RKO (cell line): ENCODE measurements at places on chromosomes 16 and 17.

DNA sequence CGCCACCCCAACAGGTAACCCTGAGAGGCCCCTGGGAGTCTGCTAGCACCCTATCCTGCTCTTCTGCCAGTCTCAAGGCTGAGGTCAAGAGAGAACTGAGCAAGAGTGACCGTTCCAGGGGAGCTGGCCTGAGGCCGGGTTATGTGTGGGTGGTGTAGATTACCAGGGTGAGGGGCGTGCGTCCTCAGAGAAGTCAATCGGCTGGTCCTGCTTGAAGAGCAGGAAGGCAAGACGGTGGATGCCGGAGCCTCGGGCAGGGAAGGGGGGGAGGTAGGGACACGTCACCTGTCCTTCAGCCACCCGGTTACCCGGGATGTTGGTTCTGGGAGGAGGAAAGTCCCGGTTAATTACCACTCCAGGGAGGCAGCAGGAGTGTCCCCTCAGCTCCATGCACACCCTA, 2.6 kb upstream of the TRIM65 start:
- DNase-seq = no peak

- DNase-seq = no peak
Measured at GRCh38 chr17:74671031-74671771, 41.5 kb downstream of the CD300LF start.

DNA sequence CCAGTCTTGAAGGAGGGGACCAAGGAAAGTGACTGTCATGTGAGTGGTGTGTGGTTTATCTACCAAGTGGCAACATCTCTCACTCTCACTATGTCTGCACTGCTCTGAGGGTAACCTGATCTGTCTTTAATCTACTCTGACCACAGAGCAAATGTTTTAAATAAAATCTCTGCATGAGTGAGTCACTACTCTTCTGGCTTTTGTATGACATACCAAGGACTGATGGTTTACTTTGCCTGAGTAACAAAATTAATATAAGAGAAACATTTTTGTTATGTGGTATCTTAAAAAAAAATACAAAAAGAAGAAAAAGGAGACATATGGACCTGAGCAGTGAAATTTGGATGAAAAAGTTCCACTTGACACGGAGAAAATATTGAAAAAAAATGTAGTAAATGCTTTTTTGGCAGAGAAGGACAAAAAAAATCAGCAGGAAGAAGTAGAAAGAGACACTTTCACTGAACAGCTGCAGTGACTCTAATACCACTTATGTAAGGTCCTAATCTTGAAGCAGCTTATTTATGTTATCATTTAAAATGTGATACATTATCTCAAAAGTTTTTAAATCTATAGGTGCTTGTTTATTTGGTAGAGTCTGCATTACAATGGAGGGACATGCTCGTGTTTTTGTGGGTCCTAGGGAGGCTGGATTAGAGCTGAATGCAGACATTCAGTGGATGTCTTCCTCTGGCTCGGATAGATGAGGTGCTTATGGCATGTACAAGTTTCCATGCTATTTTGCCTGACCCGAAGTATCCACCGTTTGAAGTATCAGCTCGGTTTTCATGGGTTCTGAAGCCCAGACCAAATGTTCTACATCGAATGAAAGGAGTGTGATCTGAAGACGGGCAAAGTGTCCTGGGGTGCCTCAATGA, 240.7 kb downstream of the MAP2K6 start:
- DNase-seq = no peak

GRCh38 chr17:16446338-16446983, 31.1 kb downstream of the TRPV2 start:
- peak; percentile 34 for DNase-seq

DNA sequence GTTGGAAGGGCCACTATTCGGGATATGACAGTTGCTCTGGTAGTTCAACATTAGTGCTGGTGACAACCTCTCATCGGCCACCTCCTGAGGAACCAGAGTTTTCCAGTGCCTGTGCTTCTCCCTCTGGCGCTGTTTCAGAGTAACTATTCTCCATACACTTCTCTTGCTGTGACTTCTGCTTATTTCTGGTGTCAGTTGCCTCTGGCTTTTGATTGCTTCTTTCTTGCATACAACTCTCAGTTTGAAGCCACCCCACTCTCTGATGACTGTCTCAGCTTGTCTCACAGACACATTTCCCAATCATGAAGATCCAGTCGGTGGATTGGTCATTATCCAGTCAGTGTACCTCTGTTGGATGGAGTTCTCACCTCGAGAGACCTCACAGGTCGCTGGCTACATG, 3.4 kb upstream of the TM4SF5 start:
- no peak for DNase-seq

DNA sequence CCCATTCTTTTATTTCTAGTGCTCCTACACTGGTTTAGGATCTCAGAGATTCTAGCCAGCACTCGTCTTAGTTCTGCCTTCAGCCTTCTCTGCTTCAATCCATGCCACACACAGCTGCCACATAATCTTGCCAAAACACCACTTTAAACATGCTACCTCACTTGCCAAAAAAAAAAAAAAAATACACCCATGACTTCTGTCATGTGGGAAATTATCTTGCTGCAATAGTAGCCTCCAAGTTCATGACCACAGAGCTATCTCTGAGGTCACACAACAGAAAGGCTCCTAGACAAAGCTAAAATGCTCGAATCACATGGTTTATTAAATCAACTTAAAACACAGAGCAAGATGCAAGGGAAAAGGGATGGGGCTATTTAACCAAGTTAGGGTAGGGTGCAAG, 18.1 kb downstream of the FZD2 start:
- no peak for DNase-seq

GRCh38 chr17:10859051-10859450, 21.2 kb upstream of the PIRT start:
- DNase-seq = no peak

DNA sequence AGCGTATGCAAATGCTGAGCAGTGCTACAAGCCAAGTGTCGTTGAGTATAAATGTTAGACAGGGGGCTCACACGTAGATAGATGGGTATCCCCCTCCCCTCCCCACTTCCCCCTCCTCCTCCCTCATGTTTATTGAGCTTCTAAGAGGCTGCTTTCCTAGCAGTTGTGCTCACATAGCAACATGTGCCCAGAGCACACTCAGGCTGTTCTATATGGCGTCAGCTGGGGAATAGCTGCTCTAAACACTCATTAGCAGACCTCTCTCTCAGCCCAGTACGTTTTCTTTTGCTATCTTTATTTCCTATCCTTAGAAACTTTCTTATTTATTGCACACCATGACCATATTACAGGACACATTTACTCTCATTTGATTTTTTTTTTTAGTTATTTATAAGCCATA, 1.8 kb downstream of the KCNJ2 start:
- no peak for DNase-seq

DNA sequence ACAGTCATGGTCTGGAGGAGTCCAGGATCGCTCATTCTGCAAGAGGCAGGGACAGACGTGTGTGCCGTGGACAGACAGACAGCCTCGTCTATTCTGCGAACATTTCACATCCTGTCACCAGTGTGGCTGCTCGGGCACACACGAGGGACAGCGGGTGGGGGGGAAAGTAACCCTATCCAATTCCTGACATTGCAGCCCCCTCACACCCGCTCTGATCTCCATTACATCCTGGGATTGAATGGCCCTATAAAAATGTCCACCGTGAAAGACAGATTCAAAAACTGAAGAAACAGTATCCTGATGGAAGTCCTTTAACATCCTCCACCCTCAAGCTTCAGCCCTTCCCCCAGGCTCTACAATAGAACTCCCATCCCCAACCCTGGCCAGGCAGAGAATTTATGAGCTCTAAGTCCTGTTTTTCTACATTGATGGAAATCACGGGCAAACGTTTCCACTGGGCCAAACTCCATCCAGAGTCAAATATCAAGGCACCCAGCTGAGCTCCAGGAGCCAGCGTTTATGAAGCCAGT, 39.4 kb downstream of the HS3ST3A1 start:
- peak; percentile 82 for DNase-seq

DNA sequence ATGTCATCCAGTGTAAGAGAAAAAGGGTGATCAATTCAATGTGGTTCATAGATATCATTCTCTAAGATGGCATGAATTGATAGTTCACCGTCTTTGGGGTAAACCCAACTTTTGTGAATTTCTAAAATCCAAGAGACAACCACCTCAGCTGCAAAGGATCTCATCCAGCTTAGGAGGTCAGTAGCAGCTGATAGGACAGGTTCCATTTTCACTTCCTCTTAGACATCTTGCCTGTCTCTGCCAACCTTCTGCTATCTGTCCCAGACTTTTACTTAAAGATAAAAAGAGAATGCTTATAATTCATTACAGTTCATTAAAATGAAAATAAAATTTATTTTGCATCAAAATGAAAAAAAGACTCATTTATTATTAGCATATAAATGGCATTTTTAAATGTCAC, 468.2 kb downstream of the XYLT1 start:
- no peak for DNase-seq

GRCh38 chr17:21209511-21210175, 4.3 kb downstream of the TMEM11 start:
- DNase-seq = no peak

DNA sequence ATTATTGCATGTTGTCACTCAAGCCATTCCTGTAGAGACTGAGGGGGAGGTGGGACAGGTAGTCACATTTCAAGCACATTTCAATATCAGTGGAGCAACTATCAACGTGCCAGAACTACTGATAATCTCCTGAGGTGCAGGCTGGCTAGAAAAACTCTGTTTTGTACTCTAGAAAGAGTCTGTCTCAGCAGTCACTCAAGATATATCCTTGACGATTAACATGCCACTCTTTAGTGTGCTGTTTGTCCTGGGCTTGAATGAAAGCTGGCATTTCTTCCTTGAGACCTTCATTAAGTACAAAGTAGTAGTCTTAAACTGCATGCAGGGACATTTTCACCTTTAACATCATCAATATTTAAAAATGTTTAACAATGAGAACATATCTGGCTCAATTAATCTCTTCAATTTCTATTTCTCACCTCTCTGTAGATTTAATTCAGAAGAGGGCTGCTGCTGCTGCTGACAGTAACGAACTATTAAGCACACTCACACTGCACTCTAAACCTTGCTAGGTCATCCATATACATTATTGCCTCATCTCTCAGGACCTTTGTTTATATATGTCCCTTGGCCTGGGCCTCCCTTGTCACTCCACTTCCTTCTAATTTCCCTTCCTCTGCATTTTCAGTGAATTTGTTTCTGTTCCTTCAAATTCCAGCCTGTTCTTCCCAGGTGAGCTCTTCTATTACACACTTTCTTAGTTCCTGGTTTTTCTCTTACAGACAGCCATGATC, 412.0 kb downstream of the HAPSTR1 start:
- DNase-seq = no peak

- DNase-seq = peak; percentile 21
Measured at GRCh38 chr17:79174905-79175856, 100.6 kb downstream of the ENGASE start.

DNA sequence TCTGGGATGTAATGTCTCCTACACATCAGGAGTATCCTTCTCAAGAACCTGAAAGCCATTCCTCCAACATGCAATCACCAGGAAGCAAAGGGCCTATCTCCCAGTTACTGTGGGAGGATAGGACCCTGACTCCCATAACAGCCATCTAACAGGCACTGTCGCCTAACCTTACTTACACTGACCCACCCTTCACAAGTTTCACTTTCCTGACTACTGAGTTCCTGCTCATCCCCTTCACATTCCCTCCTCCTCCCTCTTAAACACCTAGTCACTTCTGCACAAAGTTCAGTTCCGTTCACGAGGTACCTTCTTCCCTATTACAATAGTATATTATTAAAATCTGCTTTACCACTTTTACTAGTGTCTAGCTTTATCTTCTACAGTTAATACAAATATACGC, 1.3 kb downstream of the C17orf67 start:
- peak; percentile 34 for DNase-seq

DNA sequence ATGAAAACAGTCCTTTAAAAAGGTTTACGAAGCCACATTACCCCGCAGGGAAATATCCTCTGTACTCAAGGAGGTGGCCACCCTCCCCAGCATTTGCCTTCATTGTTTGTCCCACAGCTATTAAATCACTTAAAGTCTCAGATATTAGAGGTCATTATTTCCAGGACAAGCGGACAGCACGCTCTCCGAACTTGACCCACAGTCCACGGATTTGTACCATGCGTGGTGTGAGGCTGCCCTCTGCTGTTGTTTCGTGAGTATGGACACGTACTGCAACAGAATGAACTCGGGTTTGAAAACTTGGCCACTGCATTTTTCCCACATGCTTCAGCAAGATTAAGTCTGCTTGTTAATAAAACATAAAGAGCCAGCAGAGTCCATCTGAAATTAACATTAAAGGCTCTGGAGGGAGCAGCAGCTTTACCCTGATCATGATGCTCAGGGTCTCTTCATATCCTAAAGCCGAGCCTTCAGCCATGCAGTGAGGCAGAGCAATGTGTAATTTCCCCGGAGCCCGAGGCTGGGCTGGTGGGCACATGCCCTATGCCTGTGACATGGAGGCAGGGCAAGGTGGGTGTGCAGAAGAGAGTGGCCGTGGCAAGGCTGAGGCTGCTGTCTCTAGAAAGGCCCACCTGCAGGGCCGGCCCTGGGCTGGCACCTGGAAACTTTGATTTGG, 19.7 kb downstream of the MEAK7 start:
- peak; percentile 36 for DNase-seq

DNA sequence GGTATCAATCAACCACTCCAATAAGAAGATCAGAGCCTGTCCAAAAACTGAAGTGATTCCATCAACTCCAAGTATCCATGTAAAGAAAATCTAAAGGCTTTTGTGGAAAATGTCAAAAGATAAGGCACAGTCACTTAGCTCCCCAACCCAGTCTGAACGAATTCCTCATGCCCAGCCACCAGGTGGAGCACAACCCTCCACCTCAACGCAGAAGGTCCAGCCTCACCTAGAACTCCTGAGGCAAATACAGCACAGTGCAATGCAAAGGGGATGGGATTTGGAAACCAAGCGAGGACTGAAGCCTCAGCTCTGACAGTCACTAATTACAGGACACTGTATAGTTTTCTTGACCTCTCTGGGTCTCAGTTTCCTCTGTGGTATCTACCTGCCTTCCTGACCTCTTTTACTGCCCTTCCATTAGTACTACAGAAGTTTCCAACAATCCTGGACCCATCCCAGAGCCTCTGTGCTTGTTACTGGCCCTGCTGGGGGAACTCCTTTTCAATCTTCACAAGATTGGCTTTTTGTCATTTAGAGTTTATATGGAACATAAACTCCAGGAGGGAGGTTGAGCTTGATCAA, 2.0 kb downstream of the NCBP3 start:
- peak; percentile 49 for DNase-seq

- no peak for DNase-seq
Measured at GRCh38 chr16:81558444-81559175, 114.0 kb downstream of the CMIP start.

- DNase-seq = no peak
Measured at GRCh38 chr17:69269131-69269998, 40.7 kb upstream of the ABCA10 start.

- no peak for DNase-seq
Measured at GRCh38 chr17:39118674-39119419, 32.6 kb downstream of the PLXDC1 start.

DNA sequence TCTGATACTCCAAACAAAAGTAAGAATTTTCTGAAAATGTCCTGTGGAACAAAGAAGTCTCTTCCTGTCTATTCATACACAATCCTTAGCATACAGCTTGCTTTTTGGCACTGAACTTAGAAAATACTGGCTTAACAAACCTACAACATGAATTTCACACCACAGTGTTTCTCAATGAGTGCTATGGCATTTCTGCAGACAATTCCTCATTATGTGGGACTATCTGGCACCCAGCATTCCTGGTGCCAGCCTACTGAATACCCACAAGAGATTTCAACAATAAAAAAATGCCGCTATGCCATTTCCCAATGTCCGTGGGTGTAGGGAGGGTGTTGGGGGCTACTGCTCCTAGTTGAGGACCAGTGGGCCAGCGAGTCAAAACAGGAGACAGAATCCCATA, 62.1 kb downstream of the ZNF652 start:
- no peak for DNase-seq
